ENCODE measurements at places on chromosomes 3 and 15. TPM values are rescaled to one million over a fixed set of nuclear protein-coding genes. Genes with fewer than 3 reads are reported as not detected.

Gene CD200
- total RNA-seq: 3.7 TPM

Gene GUCA1C
- total RNA-seq: not detected

Gene APH1B
- 4.6 TPM for total RNA-seq

Gene ABHD10
- 21.7 TPM for total RNA-seq

Gene FANCD2OS
- total RNA-seq: not detected

Gene FBXO40
- not detected for total RNA-seq

Gene ZNF502
- 2.8 TPM for total RNA-seq

Gene GOLGA8T
- total RNA-seq: not detected

Gene GRAMD1C
- total RNA-seq: 38.2 TPM

Gene TM4SF18
- 1.3 TPM for total RNA-seq

Gene CD200R1
- total RNA-seq: 1.1 TPM

Gene RHCG
- 23.8 TPM for total RNA-seq

Gene NEK10
- total RNA-seq: 1.7 TPM

Gene UNC13C
- total RNA-seq: 0.08 TPM

Gene CLRN1
- total RNA-seq: not detected

Gene EPHB1
- total RNA-seq: 11.1 TPM

Gene WDR93
- 0.12 TPM for total RNA-seq

Gene ZNF619
- 6.0 TPM for total RNA-seq

Gene KIF15
- 3.5 TPM for total RNA-seq

Gene SLC22A14
- total RNA-seq: 0.10 TPM
